Thoracic aorta (tissue), 2 donors: ENCODE measurements at places on chromosomes 4 and X. TPM values are rescaled to one million over a fixed set of nuclear protein-coding genes. Genes with fewer than 3 reads are reported as not detected.

SPANXD gene
- not detected for total RNA-seq

ABCG2 gene
- total RNA-seq, result 2.4 TPM

JAKMIP1 gene
- 0.28 TPM for total RNA-seq

GPRIN3 gene
- 5.7 TPM for total RNA-seq

GPRASP3 gene
- 4.2 TPM for total RNA-seq

HSPA4L gene
- total RNA-seq, result 15.9 TPM

VEGFC gene
- 5.1 TPM for total RNA-seq

RHOXF1 gene
- not detected for total RNA-seq

AVPR2 gene
- not detected for total RNA-seq

POLR2B gene
- 98.5 TPM for total RNA-seq

FAM47A gene
- not detected for total RNA-seq

CENPVL1 gene
- not detected for total RNA-seq
